GDM1 (cell line): ENCODE measurements at places on chromosomes 16 and 17.

DNA sequence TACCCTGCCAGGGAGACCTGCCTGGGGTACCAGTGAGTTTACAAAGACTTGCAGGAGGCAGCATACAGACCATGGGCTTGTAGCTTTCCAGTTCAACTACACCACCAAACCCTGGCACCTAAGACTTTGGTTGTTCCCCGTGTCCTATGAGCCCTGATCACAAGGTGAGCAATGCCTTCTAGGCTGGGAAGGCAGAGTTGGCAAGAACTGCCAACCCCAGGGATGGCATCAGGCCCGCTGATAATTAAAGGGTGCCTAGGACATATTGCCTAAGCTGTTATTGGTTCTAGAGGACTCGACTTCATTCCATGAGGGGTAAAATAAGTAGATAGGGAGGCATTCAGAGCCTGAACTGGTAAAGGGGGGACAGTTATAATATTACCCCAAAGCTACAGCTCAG lies 41.3 kb downstream of the CDH13 start:
- no peak for DNase-seq

- DNase-seq, result no peak
Measured at GRCh38 chr17:80937462-80938381, 53.9 kb upstream of the CHMP6 start.

DNA sequence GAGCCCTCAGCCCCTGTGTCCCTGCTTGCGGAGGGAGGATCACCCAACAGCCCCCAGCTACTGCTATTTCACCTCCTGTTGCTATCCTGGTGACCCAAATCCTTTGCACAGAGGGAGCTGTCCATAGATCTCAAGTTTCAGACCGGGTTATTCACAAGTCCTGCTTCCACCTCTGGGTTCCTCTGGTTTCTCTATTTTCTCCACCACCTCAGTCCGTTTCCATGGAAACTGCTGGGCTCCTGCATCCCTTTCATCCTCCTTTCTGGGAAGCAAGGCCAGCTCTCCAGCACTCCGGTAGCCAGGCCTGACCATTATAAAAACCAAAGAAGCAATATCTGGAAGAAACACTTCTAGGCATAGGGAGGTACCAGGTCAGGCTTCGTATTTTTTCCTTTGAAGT lies 4.8 kb upstream of the CALB2 start:
- DNase-seq, result no peak

DNA sequence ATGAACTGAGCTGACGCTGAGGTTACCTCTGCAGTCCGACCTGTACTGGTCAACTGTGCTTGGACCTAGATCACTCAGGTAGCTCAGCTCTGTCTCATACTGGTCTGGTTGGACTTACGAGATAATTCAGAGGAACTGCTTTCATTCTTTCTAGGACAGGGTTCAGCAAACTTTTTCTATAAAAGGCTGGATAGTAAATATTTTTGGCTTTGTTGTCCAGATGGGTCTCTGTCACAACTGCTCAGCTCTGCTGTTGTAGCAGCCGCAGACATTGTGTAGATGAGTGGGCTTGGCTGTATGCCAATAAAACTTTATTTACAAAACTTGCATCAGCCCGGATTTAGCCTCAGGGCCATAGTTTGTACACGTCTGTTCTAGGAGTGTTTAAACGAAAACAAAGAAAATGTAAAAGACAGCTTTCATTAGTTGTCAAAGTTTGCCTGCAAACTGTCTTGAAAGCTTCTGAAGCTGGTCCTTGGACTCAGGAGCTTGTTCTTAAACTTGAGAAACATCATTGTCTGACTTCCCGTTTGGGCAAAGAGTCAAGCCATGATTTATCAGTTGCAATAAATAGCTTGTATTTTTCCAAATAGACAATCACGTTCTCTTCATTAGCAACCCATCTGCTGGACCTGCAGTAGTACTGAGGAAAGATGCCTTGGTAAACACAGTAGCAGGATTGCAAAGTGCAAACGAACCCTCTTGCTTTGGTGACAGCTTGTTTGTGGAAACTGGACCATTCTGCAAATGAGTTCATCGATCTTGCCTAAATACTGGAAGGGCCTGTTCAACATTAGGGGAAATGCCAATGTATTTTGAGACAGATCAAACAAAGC lies 253.4 kb downstream of the SNX29 start:
- no peak for DNase-seq

- DNase-seq, result no peak
Measured at GRCh38 chr16:49474741-49475140, 101.1 kb downstream of the C16orf78 start.

DNA sequence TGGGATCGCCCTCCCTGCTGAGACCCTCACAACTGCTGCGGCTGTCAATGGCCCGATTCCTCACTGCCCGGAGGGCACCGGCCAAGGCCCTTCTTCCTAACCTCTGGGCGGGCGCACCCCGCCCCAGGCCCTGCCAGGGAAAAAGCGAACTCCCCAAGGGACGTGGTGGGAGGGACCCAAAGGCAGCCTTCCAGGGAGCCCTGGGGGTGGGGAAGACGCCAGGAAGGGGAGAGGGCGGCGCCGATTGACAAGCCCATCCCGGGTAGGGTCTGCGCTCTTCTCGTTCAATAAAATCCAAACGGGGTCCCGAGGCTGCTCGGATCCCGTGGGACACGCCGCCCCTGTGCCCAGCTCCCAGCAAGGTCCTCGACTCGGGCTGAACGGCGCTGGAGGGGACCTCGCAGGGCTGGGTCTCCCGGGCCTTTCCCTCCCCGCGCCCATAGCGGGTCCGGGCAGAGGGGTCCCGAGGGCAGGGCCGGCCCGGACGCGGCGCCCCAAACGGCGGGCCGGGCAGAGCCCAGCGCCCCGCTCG lies 416 bp downstream of the KIFC3 start:
- no peak for DNase-seq

GRCh38 chr17:50855708-50856330 lies 10.3 kb downstream of the TOB1 start:
- DNase-seq, result no peak

GRCh38 chr16:10646581-10647263 lies 48.0 kb downstream of the TEKT5 start:
- DNase-seq, result no peak

DNA sequence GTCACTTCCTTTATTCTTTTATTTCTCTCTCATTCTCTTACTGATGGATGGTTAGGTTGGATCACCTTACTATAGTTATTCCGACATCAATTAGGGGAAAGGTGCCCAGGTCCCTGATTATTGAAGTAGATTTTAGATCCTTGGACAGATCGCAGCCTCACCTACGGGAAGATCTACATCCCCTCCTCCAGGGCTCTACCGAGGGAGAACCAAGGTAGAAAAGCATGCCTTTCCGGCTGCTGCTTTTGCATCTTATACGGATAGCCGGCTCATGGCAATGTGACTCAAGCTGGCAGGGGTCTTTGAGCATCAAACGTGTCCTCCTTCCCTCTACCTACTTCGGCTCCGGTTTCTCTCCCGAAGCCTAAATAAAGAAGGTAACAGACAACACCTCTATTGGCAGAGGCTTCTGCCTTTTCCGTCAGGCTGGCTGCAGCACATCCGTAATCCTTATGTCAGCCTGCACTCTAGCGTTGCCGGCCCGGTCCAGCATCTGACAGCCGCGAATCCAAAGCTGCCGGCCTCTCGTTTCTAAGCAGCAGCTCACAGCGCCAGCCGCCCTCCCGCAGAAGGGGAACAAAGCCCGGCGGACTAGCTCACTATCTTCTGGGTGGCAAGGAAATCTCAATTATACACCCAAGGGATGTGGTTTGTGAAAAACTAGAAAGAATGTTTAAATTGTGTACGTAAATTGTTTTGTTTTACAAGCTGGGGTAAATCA lies 46.9 kb downstream of the IRX6 start:
- DNase-seq, result no peak

GRCh38 chr17:59893676-59894100 lies 767 bp downstream of the RPS6KB1 start:
- no peak for DNase-seq

DNA sequence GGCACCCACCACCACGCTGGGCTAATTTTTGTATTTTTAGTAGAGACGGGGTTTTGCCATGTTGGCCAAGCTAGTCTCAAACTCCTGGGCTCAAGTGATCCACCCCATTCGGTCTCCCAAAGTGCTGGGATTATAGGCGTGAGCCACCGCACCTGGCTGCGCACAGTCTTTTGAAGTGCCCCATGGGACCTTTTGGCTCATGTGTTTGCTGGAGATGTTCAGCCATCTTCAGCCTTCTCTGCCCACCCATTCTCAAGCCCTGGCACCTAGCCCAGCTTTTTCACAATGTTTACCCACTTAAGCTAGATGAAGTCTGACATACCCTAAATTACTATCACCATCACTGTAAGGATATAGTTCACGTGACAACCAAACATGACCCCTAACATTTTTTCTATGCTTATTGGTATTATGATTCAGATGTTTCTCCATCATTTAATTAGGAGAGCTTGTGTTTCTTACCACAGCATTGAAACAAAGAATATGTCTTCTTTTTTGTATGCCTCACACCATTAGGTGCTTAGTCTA lies 32.3 kb downstream of the PECAM1 start:
- no peak for DNase-seq

DNA sequence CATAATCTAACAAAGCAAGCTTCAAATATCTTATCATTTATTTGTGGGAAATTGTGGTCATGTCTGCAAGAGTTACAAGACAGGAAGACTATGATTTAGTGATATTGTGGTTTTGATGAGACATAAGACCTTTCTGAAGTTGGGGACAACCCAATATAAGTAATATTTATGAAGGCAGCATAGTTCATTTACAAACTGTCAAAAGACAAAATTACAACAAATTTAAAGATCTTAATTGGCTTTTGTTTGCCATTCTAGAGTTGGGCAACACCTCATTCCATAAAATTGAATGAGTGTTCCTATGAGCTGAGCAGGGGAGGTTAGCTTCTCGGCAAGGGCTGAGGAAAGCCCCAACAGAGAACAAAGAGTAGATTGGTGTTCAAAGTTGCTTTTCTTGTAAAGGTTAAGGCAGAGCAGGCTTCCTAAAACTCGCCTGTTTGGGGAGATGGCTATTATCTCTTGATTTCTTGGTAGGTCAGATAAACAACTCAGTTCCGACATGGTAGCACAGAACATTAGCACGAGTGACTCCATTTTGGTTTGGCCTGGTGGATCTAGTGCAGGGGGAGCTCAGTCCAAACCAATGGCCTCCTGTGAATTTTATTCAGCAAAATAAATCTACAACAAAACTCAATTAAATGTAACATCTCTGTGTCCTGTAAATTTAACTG lies 10.9 kb upstream of the MMD start:
- DNase-seq, result no peak

DNA sequence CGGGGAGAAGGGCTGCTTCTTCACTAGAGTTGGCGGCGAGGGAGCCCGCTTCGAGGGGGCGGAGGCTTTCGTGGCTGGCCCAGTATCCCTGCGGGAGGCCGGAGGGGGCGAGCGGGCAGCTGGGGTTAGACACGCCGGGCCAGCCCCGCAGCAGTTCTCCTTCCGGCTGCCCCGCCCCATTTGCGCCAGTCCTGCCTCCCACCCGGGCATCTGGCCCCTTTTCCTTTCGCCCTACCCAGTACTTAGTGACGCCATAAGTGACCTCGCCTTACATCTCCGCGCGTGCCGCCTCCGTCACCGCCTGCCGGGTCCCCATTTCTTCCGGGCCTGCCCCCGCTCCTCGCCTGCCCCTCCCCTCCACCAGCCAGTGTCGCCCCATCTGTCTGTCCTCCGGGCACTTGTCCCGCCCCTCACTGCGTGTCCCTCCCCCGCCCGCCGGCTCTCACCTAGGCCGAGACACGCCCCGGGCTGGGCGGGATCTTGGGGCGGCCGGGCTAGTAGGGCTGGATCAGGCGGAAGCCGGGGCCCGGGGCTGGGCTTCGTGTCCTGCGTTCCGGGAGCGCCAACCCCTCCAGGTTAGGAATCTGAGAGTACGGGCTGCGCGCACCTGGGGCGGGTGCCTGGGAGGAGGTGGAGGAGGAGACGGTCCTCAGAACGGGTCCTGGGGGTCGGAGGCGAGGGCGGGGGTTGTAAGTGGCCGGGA lies 14.3 kb downstream of the SPATA32 start:
- DNase-seq, result no peak

DNA sequence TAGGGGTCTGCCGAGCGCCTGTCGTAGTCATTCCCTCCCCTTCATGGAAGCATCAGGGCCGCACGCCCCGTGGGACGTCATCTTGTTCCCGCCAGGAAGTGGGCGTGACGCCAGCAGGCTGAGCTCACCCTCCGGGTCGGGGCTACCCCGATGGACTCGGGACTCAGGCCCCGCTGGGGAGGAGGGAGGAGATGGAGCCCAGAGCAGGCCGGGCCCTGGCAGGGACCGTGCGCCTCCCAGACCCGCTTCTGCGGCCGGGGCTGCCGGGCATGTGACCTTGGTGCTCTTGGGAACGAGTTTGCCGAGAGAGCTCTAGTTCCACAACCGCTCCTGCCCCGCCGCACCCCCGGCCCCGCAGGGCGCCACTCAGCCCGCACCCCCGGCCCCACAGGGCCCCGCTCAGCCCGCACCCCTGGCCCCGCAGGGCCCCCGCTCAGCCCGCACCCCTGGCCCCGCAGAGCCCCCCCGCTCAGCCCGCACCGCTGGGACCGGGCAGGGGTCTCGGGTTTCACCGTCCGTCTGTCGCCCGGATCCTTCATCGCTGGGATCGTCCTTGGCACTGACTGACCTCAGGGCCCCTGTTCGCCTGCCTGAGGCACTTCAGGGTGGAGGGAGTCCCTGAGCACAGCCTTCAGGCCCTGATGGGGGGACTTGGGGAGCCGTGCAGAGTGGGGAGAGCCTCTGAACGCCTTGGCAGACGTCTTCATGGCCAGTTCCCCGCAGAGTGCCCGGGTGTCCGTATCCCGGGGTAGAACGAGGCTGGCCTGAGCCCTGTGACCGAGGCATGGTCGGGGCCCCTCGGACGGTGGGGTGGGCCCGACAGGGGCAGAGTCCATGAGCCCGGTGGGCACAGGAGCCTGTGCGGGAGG lies 5.8 kb downstream of the CACNA1H start:
- no peak for DNase-seq

DNA sequence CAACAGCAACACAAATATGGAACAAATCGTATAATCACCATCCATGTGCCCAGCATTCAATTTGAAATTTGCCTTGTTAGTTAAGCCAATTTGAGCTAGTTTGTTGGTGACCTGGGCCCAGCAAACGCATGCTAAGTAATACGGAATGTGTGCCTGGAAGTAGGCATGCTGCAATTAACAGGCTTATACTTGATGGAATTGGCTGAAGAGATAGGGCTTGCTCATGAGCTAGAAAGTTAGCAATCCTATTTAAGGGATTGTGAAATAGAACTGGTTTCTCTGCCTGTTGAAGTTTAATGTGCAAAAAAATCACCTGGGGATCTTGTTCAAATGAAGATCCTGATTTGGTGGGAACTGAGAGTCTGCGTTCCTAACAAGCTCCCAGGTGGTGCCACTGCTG lies 8.5 kb upstream of the LPO start:
- no peak for DNase-seq

- no peak for DNase-seq
Measured at GRCh38 chr17:5263441-5263840, 18.6 kb upstream of the RABEP1 start.
